C1 segment of cervical spinal cord (tissue), 14 donors: ENCODE measurements at places on chromosomes 7 and 10.

DNA sequence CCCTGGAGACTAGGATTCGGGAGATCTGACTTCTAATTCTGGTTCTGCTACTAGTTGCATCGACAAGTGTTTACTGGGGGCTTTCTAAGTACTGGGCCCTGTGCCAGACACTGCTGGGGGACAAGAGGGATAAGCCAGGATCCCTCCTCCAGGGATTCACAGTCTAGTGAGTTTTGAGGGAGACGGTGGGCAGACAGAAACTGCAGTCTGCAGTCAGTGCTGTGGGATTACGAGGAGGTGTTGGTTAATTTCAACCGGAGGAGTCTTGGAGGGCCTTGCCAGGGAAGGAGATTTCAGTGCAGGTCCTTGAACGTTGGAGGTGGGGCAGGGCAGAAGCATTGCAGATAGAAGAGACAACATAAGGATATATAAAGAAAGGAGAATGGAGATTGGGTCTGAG lies 3.5 kb upstream of the KCNH2 start:
- DNase-seq = no peak

- no peak for DNase-seq
These were observed 183.0 kb downstream of the LRRC4 start for GRCh38 chr7:127848241-127848640.

- DNase-seq = no peak
These were observed 14.7 kb downstream of the AQP1 start for GRCh38 chr7:30926313-30926712.

DNA sequence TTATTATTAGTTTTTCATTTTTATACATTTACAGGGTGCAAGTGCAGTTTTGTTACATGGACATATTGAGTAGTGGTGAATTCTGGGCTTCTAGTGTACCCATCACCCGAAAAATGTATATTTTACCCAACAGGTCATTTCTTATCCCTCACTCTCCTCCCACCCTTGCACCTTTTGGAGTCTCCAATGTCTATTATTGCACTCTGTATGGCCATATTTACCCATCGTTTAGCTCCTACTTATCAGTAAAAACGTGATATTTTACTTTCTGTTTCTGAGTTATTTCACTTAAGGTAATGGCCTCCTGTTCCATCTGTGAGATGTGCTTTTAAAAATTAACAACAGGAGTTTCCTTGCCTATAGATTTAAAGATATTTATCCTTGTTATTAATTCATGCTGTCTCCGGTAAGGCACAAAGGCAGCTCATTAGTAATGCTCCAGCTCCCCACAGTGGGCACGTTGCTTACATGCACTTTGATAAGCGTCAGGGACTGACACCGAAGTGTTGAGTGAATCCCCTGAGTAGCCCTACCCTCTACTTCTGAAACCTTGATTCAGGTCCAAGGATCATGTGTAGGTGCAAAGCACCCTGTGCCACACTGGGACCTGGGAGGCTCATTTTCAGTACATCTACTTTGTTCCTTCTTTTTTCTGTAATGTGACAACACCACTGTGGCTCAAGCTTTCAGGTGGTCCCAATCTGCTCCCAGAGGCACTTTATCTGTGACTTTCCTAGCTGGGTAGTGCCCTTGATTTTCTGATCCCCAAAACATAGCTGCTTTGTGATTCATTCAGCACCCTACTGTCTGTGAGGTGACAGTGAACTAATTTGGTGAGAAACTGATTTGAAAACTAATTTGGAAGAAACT lies 27.3 kb downstream of the HYAL4 start:
- DNase-seq = peak; percentile 0

GRCh38 chr7:101494602-101495329 lies 132.1 kb downstream of the COL26A1 start:
- no peak for DNase-seq
